Caco-2 (cell line): ENCODE measurements at places on chromosomes 5 and 9.

- no peak for DNase-seq
These were observed 21.2 kb downstream of the SPATA31D3 start for GRCh38 chr9:81964218-81965171.

DNA sequence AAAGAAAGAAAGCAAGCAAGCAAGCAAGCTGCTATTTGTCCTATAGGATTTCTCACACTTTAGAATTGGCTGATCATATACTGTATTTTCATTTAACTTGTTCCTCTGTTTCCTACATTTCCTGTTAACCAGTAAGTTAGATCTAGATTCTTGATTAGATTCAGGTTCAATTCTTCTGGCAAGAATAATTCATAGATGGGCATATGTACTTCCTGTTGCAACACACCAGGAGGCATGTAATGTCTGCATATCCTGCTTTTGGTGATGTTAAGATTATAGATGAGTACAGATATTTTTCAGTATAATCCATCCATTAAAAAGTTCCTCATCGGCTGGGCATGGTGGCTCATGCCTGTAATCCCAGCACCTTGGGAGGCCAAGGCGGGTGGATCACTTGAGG, 10.8 kb upstream of the KIF27 start:
- DNase-seq = no peak

DNA sequence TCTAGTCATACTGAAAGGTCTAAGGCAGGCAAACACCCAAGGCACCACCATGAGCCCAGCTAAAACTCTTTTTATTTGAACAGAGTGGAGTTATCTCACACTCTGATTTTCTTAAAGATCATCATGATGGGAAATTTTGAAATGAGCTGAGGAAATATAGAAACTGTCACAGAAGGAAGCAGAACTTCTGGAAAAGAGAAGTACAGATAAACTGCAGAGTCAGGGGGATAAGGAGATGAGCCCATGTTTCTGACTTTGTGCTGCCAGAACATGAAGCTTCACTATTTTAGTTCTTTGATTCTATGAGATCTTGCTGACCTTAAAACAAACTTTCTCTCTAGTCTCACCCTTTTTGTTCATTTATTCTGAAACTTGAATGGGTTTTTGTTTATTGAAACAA, 406.5 kb upstream of the EDIL3 start:
- no peak for DNase-seq

DNA sequence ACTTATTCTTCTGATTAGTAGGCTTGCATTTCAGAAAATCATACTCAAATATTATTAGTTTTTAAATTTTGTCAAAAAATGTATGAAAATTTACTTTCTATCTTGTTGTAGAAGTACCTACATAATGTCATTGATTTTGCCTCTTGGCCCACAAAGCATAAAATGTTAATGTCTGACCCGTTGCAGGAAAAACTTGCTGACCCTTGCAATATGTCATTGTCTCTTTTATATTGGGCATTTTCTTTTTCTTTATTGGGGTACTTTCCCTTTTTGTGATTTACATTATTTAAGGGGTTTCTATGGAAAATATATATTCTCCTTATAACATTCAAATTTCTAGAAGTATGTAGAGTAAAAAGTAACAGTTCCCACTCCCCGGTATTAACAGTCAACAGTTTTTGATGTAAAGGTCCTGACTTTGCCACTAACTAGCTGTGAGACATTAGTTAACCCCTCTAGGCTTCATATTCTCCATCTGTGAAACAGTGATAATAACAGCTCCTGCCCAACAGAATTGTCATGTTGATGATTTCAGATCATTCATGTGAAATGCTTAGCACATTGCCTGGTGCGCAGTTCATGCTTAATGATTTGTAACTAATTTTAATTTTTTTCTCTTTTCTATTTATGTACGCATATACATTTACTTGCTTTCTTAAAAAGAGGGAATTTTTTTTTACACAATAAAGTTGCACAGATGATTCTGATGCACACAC, 243.2 kb downstream of the ARHGAP26 start:
- DNase-seq = no peak

DNA sequence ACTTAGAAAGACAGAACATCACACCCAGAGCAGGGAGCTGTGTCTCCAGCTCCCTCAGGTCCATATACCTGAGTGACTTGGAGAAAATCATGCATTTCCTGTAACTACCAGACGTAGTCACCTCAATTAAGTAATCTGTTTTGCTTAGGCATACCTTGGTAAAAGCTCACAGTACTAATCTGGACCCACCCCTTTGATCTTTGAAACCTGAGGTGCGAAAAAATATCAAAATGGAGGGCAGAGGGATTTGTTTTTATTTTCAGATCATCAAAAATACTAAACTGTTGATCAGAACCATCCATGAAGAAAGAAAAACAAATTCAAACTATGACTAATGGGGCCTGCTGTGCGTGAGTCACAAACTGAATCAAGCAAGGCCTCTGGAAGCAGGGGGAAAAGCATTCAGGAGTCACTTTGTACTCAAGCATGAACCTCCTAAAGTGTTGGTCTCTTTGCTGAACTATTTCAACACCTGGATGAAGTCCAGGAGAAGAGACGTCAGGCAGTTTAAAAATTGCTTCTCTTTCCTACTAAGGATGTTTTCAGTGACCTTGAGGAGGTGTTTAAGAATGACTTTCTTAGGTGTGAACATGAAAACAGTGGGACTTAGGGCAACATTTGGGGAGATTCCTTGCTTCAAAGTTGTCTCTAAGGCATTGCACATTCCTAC, 76.3 kb downstream of the MUSK start:
- no peak for DNase-seq

DNA sequence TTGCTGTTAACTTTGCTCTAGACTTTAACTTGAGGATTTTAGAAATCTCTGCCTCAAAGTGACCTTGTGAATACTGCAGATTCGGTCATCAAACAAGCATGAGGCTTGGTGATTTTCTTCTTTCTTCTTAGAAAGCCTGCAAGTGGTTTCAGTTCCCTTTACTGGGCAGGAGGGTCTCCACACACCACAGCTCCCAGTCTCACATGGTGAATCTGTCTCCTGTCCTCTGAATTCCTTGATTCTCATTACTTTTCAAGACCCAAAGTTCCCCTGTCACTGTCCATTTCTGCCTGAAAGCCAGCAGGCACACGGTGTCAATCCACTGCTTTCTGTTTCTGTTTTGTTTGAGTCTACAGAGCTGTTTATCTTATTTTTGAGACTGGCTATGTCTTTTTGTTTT, 14.1 kb downstream of the HSPB3 start:
- no peak for DNase-seq

DNA sequence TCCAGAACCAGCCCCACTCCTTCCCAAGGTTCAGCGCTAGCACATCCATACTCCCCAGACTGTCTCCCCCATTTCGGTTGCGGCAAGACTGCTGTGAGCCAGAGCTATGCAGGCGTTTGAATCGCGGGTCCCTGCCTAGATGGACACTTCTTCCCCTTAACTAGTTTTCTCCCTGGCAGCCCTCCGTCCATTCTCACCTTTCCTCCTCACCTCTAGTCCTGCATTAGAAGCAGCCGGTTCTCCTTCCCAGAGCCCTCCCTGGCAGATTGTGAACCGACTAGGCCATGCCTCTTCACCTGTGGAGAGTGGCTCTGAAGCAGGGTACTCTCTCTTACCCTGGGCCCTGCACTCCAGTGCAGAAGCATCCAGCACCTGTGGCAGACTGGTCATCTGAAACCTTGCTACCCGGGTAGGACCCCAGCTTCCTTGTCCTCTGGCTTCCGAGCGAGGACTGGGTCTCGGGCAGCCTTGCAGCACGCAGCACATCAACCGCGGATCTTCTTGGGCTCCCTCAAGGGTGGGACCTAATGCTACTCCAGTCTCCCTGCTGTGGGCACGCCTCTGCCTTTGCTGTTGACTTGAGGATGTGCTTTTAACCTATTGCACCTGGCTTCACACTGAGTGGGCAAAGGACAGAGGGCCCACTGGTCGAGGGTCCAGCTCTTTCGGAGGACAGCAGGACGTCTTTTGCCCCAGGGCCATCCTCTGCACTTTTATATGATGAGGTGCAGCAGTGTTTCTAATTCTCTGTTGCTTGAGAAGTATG, 183.6 kb downstream of the AOPEP start:
- DNase-seq = no peak

GRCh38 chr5:149635394-149635793, 54.1 kb downstream of the ARHGEF37 start:
- no peak for DNase-seq

DNA sequence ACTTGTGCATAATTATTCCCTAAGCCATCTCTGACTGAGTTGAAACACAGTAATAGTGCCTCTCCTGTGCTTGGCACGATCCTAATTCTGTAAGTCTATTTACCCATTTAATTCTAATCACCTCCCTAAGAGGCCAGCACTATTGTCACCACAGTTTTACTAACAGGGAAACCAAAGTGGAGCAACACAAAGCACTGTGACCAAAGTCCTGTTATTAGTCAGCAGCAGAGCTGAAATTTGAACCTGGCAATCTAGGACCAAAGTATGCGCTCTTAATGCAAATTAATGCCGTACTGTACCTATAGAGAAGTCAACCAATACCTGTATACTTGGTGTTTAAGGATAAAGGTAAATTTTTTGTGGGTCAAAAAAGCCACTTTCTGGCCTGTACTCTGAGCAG, 77.1 kb upstream of the CNTLN start:
- DNase-seq = no peak

- DNase-seq = no peak
These were observed 10.6 kb downstream of the ACSL6 start for GRCh38 chr5:132000677-132001453.

GRCh38 chr9:81626511-81626910, 62.8 kb downstream of the TLE1 start:
- DNase-seq = peak; percentile 2

DNA sequence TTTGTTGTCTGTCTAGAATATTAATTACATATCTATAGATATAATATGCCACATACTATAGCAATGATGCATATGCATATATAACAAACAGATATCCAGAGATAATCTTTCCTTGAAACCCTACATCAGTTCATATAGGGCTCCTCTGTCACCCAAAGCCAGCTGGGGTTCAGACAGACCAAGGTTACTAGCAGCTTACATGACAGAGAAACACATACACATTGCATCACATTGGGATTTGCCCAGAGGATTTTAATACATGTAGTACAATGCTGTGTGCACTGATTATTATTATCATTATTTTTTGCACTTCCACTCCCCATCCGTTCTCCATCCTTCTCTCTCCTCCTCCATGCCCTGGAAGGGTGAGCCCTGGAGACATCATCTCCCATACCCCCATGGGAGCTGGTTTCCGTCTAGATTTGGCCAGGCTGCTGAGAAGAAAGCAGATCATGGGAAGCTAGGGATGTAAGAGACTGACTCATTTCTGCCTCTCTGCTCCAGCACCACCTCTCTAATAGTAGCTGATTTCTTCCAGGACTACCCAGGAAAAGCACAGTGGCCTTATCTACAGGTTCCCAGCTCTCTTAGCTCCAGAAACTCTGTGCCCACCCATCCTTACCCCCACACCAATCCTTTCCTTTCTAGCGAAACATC, 23.3 kb downstream of the FST start:
- no peak for DNase-seq

- no peak for DNase-seq
These were observed 132.6 kb downstream of the GHR start for GRCh38 chr5:42555797-42556196.

DNA sequence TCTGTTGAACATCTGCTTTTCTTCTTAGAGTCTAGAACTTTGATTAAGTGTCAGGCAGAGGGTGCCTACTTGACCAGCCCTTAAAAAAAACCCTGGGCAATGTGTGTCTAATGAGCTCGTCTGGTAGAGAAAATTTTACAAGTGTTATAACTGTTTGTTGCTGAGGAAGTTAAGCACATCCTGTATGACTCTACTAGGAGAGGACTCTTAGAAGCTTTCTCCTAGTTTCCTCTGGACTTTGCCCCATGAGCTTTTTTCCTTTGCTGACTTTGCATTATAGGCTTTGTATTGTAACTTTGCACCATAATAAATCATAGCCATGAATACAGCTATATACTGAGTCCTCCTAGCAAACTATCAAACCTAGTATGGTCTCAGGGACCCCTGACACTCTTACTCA, 39.4 kb downstream of the GNG10 start:
- no peak for DNase-seq

GRCh38 chr9:6219981-6220380, 4.4 kb downstream of the IL33 start:
- no peak for DNase-seq

GRCh38 chr9:37678789-37679273, 28.1 kb downstream of the FRMPD1 start:
- DNase-seq = no peak

DNA sequence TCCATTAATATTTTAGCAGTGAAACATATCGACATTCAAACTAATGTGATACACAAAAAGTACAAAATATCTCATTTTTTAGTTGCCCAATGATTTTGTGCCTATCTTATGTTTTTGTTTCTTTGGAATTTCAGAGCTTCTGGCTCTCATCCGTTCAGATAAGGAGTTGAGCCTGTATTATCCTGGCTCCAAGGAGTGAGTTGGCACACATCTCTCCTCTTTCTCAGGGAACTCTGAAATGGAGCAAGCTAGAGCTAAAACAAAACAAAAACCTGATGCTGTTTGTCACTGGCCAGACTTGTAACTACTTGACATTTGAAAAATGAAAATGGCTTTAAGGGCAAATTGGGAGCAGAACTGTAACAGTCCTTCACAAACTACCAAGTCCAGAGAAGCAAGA, 131.3 kb upstream of the SLC28A3 start:
- no peak for DNase-seq

DNA sequence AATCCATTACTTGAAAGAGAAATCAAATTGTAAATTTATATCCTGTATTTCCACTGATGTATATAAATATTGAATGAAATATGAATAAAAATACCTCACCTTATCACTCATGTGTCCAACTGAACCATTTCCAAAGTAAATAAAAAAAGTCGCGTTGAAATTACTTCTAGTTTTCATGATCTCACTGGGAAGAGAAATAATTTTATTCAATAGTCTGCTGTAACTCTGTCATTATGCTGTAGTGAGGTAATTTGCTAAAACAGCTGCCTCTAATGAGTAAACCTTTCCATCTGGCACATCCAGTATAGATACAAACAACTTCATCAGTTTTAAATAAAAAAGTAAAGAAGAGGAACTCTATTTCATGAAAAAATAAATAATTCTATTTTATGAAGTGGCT, 611.5 kb downstream of the ZNF608 start:
- no peak for DNase-seq

DNA sequence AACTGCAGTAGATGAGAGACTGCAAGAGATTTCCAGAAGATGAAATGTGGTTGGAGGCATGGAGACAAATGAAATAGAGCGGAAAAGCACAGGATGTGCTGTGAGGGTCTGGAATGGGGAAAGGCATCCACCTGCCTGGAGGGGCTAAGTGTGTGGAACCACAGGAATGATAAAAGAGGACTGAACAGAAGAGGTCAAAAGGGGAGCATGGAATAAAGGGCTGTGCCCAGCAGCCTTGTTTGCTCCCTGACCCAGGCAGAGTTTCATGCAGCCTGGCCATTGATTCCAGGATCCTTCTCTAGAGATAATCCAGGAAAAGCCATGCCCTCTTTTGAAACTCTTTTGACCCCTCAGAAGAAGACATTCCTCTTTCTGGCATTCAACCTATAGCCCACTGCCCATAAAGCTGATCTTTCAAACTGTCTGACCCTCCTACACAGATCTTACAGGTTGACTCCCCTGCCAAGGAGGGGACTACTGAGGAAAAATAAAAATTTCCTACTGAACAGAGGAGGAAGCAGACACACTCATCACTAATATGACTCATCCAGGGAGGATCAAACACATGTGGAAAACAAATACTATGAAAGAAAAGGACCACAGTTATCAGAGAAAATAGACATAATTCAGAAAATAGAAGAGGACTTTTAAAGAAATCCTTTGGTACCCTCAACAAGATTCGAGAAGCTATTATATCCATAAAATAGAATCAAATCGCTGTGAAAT, 273.5 kb upstream of the PCSK5 start:
- DNase-seq = no peak

- DNase-seq = no peak
These were observed 268.7 kb upstream of the PAPPA start for GRCh38 chr9:115884846-115885245.
